ENCODE measurements at places on chromosomes 2 and 18.

DNA sequence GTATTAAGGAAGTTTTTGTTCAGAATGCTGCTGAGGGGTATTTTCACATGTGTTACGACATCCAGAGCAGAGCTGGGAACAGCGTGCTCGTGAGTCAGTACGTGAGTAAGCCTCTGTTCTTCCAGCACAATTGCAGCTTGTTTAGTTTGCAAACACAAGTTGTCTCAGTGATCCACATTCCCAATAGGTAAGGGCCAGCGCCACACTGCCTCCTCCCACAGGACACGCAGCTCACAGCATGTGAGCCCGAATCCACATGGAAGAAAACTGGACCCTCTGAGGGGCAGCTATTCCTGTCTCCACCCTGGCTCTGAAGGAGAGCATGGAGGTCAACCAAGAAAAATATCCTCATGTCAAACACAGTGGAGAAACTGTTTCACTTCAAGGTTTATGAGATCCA, 173.9 kb upstream of the PID1 start:
- peak; percentile 98 for DNase-seq

DNA sequence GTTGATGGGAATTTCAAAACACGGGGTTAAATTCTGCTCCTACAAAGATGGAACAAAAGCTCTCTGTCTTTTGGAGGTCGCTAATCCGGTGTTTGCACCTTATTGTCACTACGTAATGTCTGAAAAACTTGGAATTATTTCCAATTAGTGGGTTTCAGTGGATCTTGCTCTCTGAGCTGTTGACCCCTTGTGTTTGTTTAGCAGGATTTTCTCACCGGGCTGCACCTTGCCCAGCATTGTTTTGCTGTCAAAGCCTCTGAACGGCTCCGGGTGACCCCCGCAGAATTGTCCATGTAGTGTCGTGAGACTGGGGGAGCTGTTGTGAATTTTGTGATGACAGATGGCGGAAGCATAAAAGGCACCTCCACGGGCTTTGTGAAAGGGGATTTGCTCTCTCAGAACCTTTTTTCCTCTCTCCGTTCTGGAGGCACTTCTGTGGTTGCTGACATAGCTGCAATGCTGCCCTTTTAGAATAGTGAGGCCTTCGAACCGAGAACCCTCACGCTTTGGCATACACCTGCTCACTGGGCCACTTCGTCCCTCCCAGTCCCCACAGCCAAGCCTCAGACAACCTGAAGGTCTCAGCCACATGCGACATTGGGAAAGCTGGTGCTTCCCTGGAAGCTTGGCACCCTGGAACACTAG, 129.4 kb downstream of the ACOXL start:
- DNase-seq, result no peak

- DNase-seq, result peak; percentile 29
Observed at GRCh38 chr2:121018136-121019061, 266.6 kb downstream of the TFCP2L1 start.

- peak; percentile 98 for DNase-seq
Observed at GRCh38 chr2:14756981-14757657, 124.6 kb downstream of the LRATD1 start.

DNA sequence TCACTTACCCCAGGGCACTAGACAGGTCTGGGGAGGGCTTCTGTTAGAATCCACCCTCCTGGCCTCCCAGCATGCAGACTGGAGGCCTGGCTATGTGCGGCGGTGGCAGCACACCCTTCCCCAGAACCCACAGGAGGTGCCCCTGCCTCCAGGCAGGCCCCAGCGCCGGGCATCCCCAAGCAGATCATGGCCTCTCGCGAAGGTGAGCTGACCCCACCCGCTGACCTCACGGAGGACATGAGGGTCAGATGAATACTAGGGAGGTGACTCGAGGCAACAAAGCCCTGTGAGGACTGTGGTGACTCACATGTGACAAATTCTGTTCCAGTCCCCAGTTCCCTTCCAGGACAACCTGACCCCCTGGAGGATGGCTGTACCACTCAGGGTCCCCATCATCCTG, 1.9 kb downstream of the MAB21L4 start:
- DNase-seq, result no peak

DNA sequence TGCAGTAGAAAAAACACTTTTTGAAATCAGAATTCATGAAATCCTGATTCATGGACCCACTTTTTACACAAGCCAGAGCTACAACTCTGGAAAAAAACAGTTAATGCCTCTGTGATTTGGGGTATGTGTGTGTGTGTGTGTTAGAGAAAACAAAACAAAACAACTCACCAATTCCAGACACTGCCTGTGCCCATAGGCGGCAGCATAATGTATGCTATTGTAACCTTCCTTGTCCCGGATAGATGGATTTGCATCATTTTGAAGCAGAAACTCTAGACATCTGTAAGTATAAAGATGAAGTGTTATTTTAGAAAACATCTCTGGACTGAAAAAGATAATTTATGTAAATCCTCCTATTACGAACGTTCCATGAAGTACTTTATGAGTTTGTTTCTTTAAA, 152.0 kb upstream of the PGAP1 start:
- no peak for DNase-seq

DNA sequence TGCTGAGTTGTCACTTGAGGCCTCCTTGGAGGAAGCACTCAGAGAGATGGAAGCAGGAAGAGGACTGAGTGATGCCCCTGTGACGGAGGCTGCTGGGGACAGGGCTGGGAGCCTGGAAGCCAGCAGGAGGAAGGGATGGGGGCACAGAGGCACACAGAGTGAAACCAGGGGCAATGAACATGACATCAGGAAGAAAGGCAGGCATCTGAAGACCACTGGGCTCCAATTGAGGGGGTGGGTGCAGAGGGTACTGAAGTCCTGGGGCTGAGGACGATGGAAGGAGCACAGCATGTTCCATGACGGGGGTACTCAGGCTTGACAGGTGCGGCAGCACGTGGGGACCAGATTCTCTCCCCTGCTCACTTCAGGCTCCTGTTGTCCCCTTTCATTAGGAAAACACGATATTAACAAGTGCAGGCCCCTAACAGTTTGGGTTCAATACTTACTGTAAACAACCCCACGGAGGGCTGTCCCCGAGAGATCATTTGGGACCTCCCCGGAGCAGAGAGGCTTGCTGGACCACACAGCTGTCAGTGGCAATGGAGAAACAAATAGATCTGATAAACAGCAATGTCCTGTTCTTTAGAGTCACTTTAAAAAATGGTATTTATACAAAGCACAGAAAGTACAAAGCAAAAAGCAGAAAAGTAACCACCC, 8.7 kb downstream of the INPP5D start:
- DNase-seq, result no peak

DNA sequence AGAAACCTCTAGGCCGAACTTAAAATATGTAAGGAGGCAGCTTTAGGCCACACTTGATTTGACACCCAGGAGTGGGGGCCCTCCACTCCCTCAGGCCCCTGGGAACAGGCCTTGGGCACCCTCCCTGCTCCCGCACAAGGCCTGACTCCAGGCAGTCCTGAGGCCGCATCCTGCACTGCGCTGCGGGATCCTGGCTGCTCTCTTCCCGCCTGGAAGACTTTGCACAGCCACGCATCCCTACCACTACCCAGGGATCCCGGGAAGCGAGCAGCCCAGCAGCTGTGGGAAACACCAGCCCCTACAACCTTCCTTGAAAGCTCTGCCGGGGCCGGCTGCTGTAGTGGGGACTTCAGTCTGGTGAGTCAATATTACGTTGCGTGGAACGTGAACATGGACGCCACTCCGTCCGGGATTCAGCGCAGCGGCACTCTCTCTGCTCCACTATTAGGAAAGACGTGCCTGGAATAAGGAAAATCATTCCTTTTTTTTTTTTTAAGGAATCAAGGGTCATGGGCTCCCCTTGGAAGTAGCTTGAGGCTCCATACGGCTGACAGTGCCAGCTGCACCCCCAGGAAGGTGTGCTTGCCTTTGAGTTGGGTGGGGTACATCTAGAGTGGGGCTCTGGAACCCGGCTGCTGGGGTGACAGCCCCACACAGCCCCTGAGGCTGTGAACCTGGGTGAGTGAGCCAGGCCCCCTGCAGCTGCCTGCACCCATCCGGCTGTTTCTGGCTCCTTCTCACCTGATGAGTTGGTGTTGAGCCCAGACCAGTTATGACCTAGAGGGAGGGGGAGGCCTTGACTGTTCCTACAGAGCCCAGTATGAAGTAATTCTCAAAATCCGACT, 119.2 kb upstream of the TMEM18 start:
- DNase-seq, result no peak

GRCh38 chr2:237229905-237230304, 144.2 kb downstream of the COPS8 start:
- no peak for DNase-seq

- no peak for DNase-seq
Observed at GRCh38 chr2:202613479-202613878, 21.3 kb upstream of the FAM117B start.

DNA sequence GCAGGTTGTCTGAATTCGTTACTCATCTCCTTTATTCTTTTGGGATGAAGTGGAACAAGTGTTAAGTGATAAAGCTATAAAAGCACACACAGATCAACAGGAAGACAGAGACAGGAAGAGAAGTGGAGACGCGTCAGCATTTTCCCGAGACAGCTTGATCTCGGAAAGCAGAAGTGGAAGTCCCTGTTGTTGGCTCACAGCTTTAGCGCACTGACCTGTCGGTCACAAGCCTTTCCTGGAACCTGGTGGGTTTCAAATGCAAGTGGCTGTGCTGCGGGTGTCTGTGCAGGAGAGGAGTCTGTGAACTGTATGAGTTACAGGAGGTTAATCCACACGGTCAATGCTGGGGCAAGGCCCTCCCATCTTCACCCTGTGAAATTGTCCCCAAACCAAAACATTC, 116.6 kb upstream of the PELI1 start:
- DNase-seq, result no peak

DNA sequence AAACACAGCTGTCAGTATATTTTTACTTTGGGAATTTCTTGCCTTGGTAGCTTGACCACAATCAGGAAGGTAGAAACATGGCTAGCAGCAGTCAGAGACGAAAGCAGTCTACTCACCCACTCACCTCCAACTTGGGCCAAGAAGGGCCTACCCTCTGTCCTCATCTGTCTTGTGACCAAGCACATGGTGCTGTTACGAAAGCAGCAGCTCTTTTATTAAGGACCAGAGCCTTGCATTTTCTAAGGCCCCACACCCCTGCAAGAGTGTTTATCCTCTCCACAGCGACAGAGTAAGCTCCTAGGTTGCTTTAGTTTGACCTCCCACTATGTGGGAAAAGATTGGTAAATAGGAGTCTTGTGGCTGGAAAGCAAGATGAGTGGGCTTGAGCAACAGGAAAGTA, 31.3 kb upstream of the MSTN start:
- DNase-seq, result peak; percentile 37

GRCh38 chr18:13036622-13037320, 45.6 kb downstream of the CEP192 start:
- peak; percentile 35 for DNase-seq

DNA sequence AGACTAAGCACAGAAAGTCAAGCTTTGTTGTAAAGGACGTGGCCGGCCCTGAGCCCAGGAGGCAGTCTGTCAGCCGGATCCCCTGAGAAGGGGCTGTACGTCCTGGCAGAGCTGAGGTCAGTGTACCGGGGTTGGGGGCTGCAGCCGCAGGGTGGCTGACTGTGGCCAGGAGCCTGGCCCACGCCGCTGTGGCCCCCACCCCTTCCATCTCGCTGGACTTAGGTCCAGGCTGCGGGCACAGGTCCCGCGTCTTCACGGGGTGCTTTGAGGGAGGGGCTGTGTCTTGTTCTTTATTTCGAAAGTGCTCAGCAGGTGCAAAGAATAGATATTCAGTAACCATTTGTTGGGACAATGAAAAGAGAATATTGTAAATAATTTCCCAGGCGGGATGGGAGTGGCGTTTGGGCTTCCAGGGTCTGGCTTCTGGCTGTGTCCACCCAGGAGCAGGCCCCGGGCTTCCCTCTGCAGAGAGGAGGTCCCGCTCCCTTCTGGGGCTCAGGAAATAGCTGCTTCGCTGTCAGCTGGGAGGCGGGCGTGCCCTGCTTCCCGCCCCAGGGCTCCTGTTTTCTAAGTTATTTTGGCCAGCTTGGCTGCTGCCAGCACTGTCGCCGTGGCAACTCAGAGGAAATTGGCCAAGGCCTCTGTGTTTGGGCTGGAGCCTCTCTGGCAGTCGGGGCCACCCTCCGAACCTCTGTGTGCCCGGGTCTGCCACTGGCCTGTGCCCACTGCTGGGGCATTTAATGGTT, 7.4 kb downstream of the NFATC1 start:
- no peak for DNase-seq

GRCh38 chr2:165294912-165295311, 55.7 kb downstream of the SCN2A start:
- DNase-seq, result no peak

DNA sequence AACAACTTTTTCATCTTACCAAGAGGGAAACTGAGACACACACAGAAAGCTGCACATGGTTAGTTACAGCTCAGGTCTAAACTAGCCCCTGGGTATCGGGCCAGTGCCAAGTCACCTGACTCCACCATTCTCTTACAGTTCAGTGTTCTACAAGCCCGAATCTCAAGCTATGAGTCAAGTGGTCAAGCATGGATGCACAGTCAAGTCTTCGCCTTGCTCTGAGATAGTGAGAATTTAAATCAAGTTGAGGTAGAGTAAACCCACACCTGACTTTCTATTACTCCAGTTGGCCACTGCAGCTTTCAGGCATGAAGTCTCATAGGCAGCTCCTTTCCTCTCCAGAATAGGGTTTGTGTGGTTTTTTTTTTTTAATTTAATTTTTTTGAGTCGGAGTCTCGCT, 34.5 kb upstream of the ARL5A start:
- DNase-seq, result no peak

- DNase-seq, result no peak
Observed at GRCh38 chr2:192155511-192156118, 39.1 kb downstream of the TMEFF2 start.

DNA sequence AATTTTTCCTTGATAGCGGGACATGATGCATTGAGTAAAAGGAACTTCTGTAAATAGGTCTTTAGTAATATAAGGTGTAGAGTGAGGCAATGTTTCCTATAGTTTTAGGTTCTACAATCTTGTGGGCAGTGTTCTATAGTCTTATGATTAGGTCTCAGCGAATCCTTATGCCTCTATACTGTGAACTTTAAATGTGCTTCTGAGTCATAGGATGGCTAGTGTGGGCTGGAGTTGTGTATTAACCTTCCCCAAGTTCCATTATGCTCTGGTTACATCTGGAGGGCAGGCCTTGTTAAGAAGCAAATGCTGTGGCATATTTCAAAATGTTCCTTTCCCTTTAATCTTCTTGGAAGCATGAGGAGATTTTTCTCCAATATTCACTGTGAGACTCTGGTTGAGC, 73.5 kb downstream of the ROCK2 start:
- DNase-seq, result peak; percentile 82

DNA sequence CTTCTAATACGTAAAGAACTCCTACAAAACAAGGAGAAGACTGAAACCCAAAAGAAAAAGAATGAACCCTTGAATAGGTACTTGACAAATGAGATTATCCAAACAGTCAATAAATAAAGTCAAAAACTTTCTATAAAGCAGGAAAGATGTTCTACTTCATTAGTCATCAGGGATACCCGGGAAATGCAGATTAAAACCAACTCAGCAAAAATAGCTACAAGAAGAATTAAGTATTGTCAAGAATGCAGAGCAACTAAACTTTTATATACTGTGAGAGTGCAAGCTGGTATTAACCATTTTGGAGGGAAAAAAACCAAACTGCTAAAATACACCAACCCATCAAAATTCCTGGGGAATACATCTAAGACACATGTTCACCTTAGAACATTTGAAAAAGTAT, 10.4 kb downstream of the TXNL1 start:
- DNase-seq, result no peak

Data from fibroblast of lung (primary cell).